ENCODE measurements at places on chromosomes 3 and 15. TPM values are rescaled to one million over a fixed set of nuclear protein-coding genes. Genes with fewer than 3 reads are reported as not detected.

The GABRA5 gene
- total RNA-seq = 5.4 TPM

The MOBP gene
- total RNA-seq = 0.44 TPM

The ROPN1 gene
- total RNA-seq = 0.97 TPM

The LRRIQ4 gene
- 0.30 TPM for total RNA-seq

The IQCH gene
- 11.2 TPM for total RNA-seq

The SLC49A4 gene
- 7.1 TPM for total RNA-seq

The NTRK3 gene
- total RNA-seq = 59.2 TPM

The ZNF619 gene
- total RNA-seq = 3.8 TPM
